ENCODE measurements at places on chromosomes 11 and 22. TPM values are rescaled to one million over a fixed set of nuclear protein-coding genes. Genes with fewer than 3 reads are reported as not detected.

Gene JAML
- 9.7 TPM for total RNA-seq

Gene MEI1
- total RNA-seq: not detected

Gene TTC12
- total RNA-seq: 17.8 TPM

Gene ADSL
- total RNA-seq: 236 TPM

Gene CBY1
- total RNA-seq: 15.2 TPM

Gene DRICH1
- 0.41 TPM for total RNA-seq

Gene PLAAT3
- total RNA-seq: 34.8 TPM

Gene MS4A15
- total RNA-seq: not detected

Gene ABCC8
- 7.8 TPM for total RNA-seq

Gene DGAT2
- total RNA-seq: 0.62 TPM

Gene SNX32
- 0.10 TPM for total RNA-seq

Gene FOLR3
- not detected for total RNA-seq

Gene CCDC15
- total RNA-seq: 7.4 TPM

Gene MMP27
- total RNA-seq: 1.6 TPM

Gene TCN2
- total RNA-seq: 6.7 TPM

Gene FAT3
- total RNA-seq: 22.8 TPM

Gene LRRC55
- 0.72 TPM for total RNA-seq

Gene PHOX2A
- total RNA-seq: not detected

Gene MMP26
- total RNA-seq: not detected

Gene TEX54
- total RNA-seq: not detected

Gene GNB1L
- 6.1 TPM for total RNA-seq

Gene MMP11
- 10.8 TPM for total RNA-seq

Gene FLRT1
- 3.7 TPM for total RNA-seq

Gene EIF3D
- total RNA-seq: 248 TPM

Gene AAMDC
- total RNA-seq: 14.7 TPM

Gene GLYATL2
- 1.2 TPM for total RNA-seq

Gene NXPE4
- total RNA-seq: not detected

Gene CHST1
- total RNA-seq: 5.6 TPM

Gene NAALAD2
- 8.5 TPM for total RNA-seq

Gene MOGAT2
- total RNA-seq: not detected

Gene KCNJ1
- not detected for total RNA-seq

Gene ZNRF3
- 12.4 TPM for total RNA-seq

Gene MMP12
- not detected for total RNA-seq

Gene SNU13
- total RNA-seq: 68.6 TPM

Gene OR4B1
- not detected for total RNA-seq

Gene PAMR1
- 63.2 TPM for total RNA-seq

Gene UBQLNL
- 0.10 TPM for total RNA-seq

Measured in tongue (tissue), 3 donors.